ENCODE measurements at places on chromosomes 3 and 15.

GRCh38 chr3:154496978-154497377 lies 67.0 kb upstream of the GPR149 start:
- no peak for DNase-seq

DNA sequence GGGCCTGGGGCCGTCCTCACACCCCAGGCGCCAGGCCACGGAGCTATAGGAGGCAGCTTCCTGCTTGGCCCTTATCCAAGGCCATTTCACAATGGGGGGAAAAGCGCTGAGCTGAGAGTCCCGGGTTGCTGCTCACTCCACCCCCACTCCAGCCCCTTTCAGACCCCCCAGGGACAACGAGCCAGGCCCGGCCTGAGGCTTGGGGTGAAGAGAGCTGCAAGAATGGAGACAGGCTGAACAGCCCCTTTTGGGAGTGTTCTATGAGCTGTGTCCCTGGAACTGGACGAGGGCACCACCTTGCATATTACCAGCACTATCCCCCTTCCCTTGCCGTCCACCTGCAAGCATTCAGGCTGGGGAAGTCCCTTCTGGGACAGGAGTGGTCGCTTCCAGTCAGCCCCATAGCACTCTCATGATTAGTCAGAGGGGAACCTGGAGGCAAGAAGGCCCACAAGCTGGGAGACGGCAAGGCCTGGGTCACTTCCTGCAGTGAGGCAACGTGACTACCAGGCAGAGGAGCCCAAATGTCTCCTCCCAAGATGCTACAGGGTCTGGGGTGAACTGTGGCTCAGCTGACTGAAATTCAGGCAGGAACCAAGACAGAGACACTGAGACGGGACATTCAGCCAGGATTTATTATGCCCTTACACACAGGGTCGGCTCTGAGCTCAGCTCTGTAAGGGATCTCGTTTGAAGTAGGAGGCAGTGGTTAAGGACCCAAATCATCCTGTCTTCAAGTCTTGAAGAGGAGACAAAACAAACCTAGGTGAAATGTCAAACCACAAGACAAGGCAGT lies 8.6 kb upstream of the SRP14 start:
- DNase-seq: peak; percentile 41

- DNase-seq: no peak
These were observed 419.9 kb downstream of the OCA2 start for GRCh38 chr15:27679203-27679602.

GRCh38 chr15:99845009-99845408 lies 111.8 kb upstream of the LYSMD4 start:
- no peak for DNase-seq

DNA sequence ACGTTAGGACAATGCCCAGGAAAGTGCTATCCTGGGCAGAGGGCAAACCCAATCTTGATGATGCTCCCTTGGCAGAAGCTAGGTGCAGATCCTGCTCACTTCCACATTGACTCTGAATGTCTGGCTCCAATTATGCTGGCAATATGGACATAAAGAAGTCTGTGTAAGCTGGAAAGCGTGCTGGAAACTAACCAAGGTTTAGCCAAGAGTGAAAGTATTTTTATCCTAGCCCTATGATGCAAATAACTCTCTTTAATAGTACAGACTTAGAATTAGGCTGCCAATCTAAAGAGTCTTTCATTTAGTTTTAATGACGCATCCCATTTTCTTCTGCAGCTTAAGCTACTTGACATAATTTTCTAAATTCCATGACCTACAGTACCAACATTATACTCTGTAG lies 571.8 kb downstream of the TUSC7 start:
- no peak for DNase-seq

- no peak for DNase-seq
These were observed 948.2 kb downstream of the EPHA3 start for GRCh38 chr3:90055666-90056065.

GRCh38 chr3:138394156-138394555 lies 40.3 kb upstream of the ESYT3 start:
- no peak for DNase-seq

DNA sequence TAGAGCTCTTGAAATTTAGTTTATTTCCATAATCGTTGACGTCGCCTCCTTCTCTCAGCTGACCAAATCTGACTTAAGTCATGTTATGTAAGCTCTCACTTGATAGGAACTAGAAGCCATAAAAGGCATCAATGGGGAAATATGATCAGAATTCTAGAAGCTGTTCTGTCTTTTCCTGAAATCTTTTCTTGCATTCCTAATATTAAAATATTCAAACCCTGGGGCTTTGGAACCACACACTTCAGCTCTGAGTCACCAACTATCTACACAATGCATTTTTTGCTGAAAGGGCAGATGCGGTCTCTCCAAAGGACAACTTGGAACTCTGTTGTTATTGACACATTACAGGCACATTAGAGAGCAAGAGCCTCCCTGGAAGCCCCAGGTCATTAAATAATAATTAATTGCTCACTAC lies 91.3 kb downstream of the LARS2 start:
- no peak for DNase-seq

- peak; percentile 10 for DNase-seq
These were observed 345.6 kb downstream of the MCTP2 start for GRCh38 chr15:94576889-94577533.

GRCh38 chr3:188294823-188295487 lies 141.0 kb downstream of the LPP start:
- no peak for DNase-seq

DNA sequence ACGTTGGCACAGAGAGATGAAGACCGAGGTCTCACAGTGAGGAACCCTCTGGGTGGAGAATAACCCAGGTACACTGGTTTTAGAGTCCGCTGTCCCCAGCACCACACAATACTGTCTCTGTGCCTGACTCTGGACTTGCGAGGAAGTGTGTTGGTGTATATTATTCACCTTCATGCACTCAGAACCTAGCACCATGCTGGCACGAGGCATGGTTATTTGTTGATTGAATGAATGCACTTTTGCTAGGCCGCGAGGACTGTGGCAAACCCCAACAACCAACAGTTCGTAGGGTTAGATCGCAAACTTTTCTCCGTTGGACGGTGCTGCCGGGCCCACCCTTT lies 484 bp upstream of the C3orf52 start:
- DNase-seq: no peak

- no peak for DNase-seq
These were observed 2.8 kb downstream of the TMEM43 start for GRCh38 chr3:14127516-14128161.

DNA sequence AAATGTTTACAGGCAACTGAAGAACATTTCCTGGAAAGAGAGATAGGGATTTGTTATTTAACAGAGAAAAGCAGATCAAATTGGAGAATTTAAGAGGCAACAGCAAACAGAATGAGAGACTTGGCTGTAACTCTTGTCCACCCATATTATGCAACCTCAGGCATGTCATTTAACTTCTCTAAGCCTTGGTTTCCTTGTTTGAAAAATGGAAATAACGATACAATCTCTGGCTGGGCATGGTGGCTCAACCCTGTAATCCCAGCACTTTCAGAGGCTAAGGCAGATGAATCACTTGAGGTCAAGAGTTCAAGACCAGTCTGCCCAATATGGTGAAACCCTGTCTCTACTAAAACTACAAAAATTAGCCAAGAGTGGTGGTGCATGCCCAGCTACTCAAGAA lies 23.7 kb downstream of the ARRDC4 start:
- DNase-seq: no peak

DNA sequence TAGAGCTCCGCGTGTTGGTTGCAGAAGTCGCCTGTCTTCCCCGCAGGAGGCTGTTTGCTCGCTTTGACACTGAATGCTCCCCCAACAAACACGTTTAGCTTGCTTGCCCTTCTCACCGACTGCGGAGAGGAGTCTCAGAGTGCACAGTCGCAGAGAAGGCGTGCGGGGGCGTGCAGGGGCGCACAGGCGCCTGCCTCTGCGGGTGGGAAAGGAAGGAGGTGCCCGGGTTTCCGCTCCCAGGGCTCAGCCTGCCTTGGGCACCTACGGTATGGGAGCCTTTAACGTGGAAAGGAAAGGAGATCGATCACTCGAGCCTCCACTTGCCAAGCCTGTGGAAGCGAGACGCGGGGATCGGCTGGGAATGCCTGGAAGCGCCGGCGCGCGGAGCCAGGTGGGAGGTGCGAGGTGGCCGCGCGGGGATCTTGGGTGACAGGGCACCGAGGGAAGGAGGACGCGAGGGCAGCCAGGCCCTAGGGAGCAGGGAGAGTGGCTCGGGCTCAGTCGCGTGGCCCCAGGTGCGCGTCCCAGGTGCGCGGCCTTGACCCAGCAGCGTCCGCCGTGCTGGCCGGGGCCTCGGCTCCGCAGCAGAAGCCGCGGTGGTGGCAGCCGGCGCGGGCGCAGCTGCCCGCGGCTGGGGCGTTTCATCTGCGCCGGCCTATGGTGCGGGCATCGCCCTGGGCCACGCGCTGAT lies at the start of gene FAN1:
TSS of gene FAN1 (plus strand) at position 419 of the 691 bp plus-strand sequence. CDS start 749 bp downstream, outside the sequence.
- DNase-seq: peak; percentile 55

DNA sequence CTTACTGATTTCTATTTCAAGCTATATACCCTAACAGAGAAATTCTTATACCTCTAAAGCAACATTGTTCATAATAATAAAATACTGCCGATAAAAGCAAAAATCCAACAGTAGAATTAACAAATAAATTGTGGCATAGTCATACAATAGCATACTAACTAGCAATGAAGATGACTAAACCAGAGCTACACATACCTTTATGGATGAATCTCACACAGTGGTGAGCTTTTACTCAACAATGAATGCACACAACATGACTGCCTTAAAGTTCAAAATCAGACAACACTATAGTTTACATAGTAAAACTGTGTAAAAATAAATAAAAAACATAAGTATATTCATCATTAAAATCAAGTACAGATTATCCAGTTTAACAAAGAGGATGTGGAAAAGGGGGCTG lies 99.1 kb downstream of the NR1I2 start:
- no peak for DNase-seq

DNA sequence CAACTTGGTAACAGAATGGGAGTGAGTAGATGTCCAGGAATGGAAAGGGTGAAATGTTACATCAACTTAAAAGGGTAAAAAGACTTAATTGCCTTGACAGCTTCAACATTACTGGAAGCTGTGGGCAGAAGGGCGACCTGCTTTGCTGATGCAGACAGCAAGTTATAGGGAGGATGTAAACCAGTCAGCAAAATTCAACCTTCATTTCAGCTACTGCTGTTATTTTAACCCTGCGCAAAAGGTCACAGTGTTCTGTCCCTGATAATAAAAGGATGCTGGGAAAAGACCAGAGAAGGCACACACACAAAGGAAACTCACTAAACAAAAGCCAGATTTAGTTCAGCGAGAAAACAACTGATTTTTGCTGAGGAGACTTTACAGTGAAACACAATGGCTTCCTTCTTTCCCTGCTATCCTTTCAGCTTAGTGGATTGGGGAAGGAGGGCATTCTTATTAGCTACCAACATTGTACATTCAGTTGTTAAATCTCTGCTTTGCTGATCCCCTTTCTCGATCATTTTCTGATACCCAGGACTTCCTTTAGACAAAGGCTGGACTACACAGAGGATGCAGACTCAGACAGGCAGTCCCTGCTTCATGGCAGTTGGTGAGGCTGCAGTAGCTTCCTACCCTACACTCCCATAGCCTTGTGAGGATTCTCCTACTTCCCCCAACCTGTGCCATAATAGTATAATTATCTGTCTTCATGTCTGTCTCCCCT lies 62.0 kb downstream of the P3H2 start:
- no peak for DNase-seq

- DNase-seq: no peak
These were observed 53.8 kb downstream of the BCHE start for GRCh38 chr3:165783383-165783782.

GRCh38 chr3:193095366-193095765 lies 145.7 kb upstream of the PLAAT1 start:
- no peak for DNase-seq

DNA sequence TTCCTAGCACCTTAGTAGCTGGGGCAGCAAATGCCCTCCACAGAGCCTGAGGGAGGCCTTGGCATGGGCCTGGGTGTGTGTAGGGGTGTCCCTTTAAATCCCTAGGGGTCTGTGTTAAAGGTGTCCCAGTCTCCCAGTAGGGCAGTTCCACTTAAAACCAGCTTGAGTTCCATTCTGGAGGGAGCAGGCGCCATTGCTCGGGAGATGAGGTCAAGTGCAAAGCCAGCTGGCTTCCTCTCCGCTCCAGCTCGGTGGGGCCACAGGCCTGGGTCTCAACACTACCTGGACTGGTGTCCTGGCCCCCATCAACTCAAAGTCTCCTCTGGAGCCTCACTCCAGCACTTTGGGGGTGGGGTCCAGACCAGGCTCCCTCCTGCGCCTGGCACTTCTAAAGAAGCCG lies 25.2 kb downstream of the FEM1B start:
- no peak for DNase-seq

DNA sequence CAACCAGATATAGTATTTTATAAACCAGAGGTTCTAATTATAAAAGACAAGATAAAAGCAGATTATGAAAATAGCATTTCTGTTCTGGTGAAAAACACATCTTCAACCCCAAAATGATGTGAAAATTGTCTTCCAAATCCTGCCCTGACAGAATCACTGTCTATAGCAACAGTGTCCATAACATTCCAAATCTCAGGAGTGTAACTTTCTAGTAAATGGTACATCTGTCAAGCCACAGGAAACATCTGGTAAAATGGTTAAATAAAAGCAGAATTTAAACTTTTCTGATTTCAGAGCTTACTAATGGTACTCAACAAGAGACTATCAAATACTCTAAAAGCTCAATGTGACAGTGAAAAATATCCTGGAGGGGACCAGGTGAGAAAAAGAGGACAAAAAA lies 60.5 kb downstream of the VGLL4 start:
- DNase-seq: no peak

DNA sequence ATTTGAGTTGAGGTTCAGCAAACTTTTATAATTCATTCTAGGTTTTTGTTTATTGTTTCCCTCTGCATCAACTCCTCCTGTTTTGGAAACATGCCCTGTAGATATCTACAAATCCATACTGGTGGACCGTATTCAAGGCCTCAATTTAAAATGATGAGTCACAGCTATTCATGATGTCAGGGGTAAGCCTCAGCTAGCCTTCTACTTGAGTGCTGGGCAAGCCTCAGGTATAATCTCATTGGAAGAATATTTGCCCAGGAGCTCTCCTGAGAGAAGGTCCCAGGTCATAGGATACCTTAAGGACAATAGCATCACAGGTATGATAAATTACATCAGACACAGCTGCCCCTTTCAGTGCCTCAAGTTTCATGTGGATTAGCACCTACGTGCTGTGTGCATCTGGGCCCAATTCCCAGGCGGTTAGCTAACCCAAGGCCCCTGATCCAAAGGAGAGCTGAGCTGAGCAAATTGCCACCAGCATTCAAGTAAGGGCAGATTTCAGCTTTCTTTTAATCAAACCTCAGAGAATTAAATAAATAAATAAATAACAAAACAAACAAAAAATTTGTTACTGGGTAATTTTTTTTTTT lies 87.5 kb downstream of the KCNMB2 start:
- DNase-seq: no peak

DNA sequence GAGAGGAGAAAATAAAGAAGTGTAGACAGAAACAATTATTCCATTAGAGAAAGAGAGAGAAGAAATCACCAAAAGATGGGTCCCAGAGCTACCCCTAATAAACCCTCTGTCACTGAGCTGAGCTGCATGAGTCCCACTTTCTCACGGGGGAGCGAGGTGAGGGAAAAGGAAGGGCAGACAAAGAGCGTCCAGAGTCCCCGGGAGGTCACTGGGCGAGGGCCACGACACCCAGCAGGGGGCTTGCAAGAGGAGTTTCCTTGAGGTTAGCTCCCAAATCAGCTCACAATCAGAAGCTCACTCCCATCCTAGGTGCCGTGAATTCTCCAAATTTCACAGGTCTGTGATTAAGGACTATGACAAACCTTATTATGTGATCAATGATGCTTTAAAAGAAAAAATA lies 62.3 kb downstream of the XXYLT1 start:
- DNase-seq: no peak

All from activated gamma-delta T cell treated with anti-CD3 and anti-CD28 coated beads, Interleukin-2, amount 50 U/mL, for 16 hours (primary cell).